ENCODE measurements at places on chromosomes 7 and 10.
A peak's percentile ranks its signal among the peaks of the same experiment; 100 is the strongest.

GRCh38 chr10:44306147-44306710 is 78.7 kb downstream of the CXCL12 start:
- DNase-seq, result peak; percentile 66

DNA sequence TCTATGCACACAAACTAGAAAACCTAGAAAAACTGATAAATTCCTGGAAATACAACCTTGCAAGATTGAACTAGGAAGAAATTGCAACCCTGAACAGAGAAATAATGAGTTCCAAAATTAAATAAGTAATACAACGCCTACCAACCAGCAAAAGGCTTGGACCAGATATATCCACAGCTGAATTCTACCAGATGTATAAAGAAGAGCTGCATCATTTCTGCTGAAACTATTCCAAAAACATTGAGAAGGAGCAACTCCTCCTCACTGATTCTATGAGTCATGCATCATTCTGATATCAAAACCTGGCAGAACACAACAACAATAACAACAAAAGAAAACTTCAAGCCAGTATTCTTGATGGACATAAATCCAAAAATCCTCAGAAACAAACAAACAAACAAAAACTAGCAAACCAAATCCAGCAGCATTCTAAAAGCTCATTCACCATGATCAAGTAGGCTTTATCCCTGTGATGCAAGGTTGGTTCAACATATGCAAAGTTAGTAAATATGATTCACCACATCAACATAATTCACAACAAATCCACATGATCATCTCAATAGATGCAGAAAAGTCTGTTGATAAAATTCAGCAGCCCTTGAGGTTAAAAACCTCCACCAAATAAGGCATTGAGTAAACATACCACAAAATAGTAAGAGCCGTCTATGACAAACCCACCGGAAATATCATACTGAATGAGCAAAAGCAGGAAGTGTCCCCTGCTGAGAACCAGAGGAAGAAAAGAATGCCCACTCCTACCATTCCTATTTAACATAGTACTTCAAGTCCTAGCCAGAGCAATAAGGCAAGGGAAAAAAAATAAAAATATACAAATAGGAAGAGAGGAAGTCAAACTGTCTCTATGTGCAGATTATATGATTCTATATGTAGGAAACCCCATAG is 98.2 kb downstream of the PCDH15 start:
- peak; percentile 9 for DNase-seq

GRCh38 chr10:92119340-92119739 is 171.5 kb downstream of the CPEB3 start:
- no peak for DNase-seq

GRCh38 chr7:151426904-151427704 is 12.8 kb downstream of the CRYGN start:
- no peak for DNase-seq

DNA sequence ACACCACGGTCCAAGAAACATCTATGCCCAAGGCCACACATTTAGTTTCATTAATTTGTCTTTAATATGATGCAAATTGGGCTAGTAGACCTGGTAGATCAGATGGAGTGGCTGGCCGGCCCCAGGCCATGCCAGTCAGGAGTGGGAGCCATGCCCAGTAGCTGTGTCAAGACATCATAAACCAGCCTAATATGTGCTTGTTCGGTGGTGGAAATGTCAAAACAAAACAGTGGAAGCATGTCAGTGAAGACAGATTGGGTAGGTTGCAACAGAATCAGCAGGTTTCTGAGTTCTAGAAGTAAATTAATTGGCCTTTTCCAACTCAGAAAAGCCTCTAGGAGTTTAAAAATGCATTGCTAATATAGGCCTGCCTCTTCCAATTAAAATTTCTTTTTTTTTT is 124.7 kb downstream of the NRP1 start:
- DNase-seq, result no peak

GRCh38 chr10:103395754-103396066 is 565 bp downstream of the ATP5MK start:
- DNase-seq, result no peak

DNA sequence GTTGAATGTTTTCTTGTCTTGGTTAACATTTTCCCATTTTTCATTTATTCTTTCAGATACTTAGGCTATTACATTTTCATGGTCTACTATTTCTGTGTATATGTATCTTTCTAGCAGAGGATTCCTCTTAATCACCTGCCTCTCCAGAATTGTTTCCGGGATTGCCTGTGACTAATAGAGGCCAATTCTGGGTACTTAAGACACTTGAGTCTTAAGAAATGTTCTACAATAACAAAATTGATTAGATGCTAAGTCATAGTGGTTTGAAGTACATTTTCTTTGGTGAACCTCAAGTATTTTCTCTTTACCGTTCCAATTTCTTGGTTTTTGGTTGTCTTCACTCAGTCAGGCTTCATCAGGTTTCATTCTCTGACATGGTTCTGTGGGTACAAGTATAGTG is 26.4 kb downstream of the BBS9 start:
- peak; percentile 56 for DNase-seq

DNA sequence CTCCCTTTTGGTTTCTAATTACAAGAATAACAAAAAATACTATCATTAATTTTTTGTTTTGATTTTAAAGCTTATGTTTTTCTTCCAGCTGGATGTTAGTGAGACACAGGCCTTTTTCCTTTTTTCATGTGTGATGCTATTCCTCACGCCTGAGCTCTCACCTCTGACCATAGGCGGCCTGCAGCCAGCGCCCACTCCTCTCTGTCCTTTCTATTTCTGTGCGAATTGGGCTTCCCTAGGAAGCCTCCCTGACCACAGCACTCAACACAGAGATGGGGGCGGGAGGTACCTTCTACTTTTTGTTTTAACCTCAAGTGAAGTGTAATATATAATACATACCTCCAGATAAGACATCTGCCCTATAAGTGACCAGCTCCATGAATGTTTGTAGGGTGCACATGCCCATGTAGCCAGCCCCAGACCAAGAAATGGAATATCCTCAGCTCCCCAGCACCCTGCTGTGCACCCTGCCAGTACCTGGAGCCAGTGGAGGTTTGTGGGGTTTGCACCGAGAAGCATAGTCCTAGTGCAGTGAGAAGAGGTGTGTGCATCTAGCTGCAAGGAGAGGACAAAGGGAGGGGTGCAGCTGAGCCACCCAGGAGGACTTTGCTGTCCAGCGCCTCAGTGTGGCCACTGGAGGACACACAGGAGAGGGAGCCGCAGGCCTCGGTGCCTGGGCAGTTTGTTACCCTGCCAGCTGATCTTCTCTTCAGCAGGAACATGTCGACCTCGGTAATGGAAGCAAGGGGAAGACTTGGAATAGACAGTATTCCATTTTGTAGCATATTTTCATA is 38.5 kb downstream of the BNIP3 start:
- no peak for DNase-seq

DNA sequence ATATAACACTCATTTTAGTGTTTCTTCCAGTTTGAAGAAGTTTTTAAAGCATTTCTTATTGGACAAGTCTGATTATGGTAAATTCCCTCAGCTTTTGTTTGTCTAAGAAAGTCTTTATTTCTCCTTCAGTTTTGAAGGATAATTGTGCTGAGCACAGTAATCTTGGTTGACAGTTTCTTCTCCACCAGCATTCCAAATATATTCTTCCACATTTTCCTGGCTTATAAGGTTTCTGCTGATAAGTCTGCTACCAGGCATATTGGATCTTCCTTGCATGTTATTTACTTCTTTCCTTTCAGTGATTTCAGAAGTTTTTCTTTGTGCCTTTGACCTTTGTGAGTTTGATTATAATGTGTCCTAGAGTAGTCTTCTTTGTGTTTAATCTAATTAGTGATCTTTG is 210.7 kb downstream of the ADK start:
- no peak for DNase-seq

GRCh38 chr10:125023255-125023654 is 81.3 kb downstream of the ZRANB1 start:
- DNase-seq, result no peak

DNA sequence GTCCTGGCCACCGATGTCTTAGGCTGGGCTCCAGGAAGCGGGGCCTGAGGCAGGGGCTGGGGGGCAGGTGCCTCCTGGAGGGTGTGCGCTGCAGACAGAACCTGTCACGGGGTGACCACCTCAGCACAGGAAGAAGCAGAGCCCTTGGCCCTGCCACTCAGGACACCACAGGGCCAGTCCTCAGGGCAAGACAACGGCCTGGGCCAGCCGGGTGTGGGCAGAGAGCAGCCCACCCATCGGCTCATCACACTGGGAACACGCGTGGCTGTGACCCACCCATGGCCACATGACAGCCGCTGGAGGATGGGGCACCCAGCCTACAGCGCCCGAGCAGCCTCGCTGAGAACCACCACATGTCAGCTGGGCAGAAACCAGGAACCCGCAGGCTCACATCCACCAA is 5.9 kb upstream of the DIP2C start:
- DNase-seq, result no peak

GRCh38 chr10:119233821-119234220 is 26.4 kb downstream of the GRK5 start:
- DNase-seq, result peak; percentile 35

DNA sequence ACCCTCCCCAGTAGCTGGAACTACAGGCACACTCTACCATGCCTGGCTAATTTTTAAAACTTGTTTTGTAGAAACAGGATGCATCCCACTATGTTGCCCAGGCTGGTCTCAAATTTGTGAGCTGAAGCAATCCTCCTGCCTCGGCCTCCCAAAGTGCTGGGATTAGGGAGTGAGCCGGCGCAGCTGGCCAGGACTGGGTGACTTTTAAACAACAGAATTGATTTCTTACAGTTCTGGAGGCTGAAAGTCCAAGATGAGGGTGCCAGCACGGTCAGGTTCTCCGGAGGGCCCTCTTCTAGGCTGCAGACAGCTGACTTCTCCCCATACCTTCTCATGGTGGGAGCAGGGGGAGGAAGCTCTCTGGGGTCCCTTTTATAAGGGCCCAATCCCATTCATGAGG is 75.2 kb upstream of the CHST15 start:
- DNase-seq, result no peak

GRCh38 chr10:110378533-110379108 is 73.9 kb upstream of the SMNDC1 start:
- no peak for DNase-seq

DNA sequence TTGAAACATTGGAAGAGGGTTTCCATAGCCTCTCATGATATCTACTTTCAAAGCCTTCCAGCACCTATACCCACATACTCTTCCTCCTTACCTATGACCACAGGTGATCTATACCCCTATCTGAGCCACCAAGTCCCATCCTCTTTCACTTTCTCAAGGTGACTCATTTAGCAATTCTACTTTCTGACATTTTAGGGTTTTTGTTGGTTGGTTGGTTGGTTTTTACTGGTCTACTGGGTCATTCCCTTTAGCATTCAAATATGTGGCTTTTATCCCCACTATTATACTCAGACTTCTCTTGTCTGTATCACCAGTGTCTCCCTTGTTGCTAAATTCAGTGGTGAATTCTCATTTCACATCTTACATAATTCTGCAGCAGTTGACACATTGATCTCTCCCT is 130.4 kb upstream of the STEAP4 start:
- DNase-seq, result no peak

- DNase-seq, result no peak
Observed at GRCh38 chr10:46558392-46559185, 2.1 kb upstream of the GPRIN2 start.

DNA sequence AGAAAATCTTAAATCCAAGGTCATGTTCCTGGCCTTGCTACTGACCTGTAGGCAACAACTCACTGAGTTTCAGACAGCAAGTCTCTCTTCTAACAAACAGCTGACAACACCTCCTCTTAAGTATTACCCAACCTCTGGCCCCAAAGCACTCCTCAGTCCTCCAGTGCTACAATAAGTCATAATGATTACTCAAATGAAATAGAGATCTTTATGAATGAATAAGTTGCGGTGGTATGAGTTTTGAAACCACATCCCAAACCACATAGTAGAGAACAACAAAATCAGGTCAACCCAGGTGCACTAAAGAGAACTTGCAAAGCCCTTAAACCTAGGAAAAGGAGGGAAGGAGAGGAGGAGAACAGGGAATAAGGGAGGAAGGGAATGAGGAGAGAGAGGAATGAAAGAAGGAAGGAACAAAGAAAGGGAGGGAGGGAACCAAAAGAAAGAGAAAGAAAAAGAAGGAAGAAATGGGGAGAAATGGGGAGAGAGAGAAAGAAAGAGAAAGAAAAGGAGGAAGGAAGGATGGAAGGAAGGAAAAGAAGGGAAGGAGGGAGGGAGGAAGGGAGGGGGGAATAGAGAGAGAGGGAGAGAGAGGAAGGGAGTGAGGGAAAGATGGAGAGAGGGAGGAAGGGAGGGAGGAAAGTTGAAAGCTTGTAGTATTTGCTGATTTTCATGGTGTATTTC is 142.8 kb upstream of the CALCR start:
- no peak for DNase-seq

- DNase-seq, result peak; percentile 6
Observed at GRCh38 chr10:23530079-23530478, 91.2 kb downstream of the OTUD1 start.

DNA sequence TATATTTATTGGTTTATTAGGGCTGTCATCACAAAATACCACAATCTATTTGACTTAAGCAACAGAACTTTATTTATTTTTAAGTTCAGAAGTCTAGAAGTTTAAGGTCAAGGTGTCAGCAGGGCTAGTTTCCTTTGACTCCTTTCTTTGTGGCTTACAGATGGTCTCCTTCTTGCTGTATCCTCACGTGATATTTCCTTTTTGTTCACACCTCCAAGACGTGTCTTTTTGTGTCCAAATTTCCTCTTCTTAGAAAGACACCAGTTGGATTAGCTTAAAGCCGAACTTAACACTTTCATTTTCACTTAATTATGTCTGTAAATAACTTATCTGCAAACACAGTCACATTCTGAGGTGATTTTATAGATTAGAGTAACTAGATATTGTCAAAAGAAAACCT is 631.4 kb upstream of the POT1 start:
- DNase-seq, result no peak

DNA sequence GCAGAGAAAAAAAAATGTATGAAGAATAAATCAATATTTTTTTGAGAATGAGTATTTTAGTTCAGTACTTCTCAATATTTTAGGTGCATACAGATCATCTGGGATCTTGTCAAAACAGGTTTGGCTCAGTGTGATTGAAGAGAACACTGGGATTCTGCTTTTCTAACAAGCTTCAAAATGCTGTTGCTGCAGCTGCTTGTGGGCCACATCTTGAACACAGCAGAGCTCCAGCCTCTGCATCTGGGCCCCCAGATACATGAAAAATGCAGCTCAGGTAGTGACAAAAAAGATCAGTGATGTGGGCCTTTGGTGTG is 1177.1 kb upstream of the C7orf33 start:
- no peak for DNase-seq

GRCh38 chr7:88121335-88121734 is 98.5 kb downstream of the SRI start:
- no peak for DNase-seq
